GM04503 (cell line): ENCODE measurements at places on chromosomes 4 and X.

DNA sequence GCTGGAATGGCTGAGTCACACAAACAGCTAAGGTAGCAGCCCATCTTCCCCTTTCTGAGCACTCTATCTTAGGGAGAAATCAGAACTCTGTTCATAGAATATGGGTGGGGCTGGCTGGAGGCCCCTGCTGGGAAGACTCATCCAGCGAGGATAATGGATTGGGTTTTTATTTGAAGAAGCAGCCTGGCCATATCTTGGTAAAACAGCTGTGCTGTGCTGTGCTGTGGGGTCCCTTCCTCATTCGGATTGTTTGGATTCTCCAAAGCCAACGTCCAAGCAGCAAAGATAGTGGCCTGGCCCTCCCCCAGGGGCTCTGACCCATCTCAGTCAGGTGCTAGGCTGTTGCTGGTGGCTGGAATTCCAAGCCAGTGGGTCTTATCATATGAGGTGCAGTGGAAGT lies 63.8 kb downstream of the ZNF718 start:
- DNase-seq: no peak

DNA sequence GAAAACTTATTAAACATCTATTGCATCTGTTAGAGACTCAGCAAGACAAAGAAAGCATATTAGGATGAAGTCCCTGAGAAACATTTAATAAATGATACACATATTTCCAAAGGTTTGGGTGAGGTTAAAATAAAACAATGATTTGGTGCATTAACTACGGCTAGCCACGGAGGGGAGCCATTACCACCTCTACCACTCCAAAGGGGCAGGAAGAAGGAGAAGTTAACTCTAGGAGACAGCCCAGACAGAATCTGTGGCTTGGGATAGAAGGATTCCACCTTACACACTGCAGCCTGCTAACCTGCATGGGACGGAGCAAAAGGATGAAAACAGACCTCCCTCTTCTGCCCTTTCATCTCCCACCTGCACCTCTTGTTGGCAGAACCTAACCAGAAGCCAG lies 189.1 kb upstream of the C1QTNF7 start:
- no peak for DNase-seq

GRCh38 chr4:57462843-57463242 lies 352.7 kb upstream of the IGFBP7 start:
- DNase-seq: no peak

GRCh38 chr4:121758925-121759568 lies 5.9 kb downstream of the SMIM43 start:
- DNase-seq: no peak

GRCh38 chr4:5383191-5383980 lies 325.0 kb downstream of the EVC2 start:
- no peak for DNase-seq

GRCh38 chr4:147078875-147079658 lies 133.4 kb upstream of the TTC29 start:
- DNase-seq: no peak

GRCh38 chrX:16589826-16590225 lies 60.1 kb upstream of the S100G start:
- DNase-seq: no peak

DNA sequence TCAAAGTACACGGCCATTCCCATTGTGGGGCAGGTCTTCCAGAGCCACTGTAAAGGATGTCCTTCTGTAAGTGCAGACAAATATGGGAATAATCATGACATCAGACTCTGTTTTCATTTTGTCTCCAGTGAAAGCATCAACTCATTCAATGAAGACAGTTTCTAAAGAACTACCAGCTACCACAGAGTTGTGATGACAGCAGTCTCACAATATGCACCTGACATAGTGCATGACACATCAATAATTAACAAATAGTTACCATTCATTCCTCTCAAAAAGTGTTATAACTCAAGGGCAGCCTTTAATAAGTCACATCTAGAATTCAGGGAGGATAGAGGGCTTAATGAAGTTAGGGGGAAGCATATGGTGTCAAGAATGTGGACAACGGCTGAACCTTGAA lies 20.2 kb downstream of the MTTP start:
- DNase-seq: no peak

GRCh38 chr4:169663402-169663801 lies 43.0 kb downstream of the CLCN3 start:
- no peak for DNase-seq

- no peak for DNase-seq
Observed at GRCh38 chr4:25367004-25367621, 9.9 kb upstream of the ANAPC4 start.

GRCh38 chr4:153773236-153773690 lies 13.4 kb upstream of the RNF175 start:
- no peak for DNase-seq

DNA sequence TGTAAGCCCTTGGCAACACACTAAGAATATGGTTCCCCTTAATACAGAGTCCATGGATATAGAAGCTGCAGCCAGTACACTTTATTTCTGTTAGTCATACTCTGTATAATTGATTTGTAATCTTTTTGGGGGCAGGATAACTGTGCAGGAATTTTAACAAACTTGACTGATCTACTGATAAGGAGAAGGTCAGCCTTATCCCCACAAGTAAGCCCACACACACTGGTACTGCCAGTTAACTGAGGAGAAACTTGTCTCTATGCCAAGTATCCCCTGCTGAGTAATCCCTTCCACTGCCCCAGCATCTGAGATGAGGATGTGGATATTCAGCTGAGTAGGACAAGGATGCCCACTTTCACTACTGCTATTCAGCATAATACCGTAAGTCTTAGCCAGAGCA lies 154.9 kb upstream of the CXXC4 start:
- no peak for DNase-seq

GRCh38 chr4:176538217-176538925 lies 218.6 kb downstream of the SPCS3 start:
- DNase-seq: peak; percentile 82

DNA sequence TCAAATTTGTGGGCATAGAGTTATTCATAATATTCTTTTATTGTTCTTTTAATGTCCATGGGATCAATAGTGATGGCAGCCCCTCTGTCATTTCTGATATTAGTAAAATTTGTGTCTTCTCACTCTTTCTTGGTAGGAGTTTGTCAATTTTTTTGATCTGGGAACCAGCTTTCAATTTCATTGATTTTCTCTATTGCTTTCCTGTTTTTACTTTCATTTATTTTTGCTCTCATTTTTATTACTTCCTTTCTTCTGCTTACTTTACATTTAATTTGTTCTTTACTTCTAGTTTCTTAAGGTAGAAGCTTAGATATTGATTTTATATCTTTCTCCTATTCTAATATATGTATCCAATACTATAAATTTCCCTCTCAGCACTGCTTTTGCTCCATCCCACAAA lies 40.7 kb downstream of the AWAT2 start:
- no peak for DNase-seq

- DNase-seq: no peak
Observed at GRCh38 chr4:153143527-153144348, 60.5 kb upstream of the TRIM2 start.

GRCh38 chr4:76712564-76712963 lies 185.4 kb downstream of the SOWAHB start:
- DNase-seq: no peak

- DNase-seq: no peak
Observed at GRCh38 chr4:27819246-27819645, 958.6 kb downstream of the STIM2 start.

DNA sequence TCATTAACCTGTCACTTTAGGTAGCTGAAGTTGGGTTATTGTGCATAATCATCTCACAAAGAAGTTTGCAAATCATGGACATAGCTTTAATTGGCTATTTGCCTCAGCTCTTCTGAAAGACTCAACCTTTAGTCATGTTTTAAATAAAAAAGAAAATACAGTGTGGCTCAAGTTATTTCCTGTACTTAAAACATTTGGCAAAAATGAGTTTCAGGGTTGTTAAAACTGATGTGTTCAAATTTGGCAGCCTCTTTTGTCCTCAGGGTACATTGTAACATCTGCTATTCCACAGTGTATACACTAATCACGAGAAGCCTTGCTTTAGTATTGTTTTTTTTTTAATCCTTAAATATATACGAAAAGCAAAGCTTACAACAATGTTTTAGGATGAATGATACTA lies 31.5 kb upstream of the HPGD start:
- peak; percentile 21 for DNase-seq

DNA sequence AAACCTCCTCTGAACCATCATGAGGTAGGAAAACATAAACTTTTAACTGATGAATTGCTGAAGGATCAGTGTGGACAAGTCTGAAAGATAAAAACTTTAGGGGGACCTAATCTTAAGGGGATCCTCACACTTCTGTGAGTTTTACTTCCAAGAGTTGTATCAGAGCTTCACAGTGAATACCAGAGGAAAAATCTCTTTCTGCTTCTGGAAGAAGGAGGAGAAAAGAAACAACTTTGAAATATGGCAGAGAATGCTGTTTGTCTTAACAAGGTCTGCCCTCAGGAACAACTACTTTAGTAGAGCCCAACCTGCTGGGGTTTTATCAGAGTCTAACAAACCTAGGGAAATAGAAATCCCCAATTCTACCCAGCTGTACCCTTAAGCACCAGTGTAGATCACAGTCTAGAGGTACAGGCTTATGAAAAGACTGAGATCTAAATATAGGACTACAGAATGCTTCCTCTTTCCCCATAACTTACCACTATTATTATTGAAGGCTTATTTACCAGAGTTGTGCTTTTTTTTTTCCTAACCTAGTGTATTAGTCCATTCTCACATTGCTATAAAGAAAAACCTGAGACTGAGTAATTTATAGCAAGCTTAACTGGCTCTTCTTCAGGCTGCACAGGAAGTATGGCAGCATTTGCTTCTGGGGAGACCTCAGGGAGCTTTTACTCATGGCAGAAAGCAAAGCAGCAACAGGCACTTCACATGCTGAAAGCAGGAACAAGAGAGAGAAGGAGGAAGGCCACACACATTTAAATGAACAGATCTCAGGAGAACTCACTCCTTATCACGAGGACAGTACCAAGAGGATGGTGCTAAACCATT lies 167.9 kb downstream of the CAMK2D start:
- DNase-seq: no peak

DNA sequence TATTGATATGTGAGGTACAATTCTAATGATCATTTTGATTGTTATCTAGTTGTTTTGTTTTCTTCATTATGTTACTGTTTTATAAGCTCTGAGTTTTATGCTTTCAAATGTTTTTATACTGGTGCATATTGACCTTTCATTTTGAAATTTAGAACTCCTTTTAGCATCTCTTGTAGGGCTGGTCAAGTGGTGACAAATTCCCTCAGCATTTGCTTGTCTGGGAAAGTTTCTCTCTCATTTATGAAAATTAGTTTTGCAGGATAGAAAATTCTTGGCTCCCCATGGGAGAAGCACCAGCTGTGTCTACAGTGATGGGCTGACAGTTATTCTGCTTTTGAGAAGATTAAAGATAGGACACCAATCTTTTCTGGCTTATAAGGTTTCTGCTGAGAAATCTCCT lies 105.3 kb upstream of the SPRY1 start:
- no peak for DNase-seq

- no peak for DNase-seq
Observed at GRCh38 chrX:66018585-66019309, 21.1 kb downstream of the VSIG4 start.

DNA sequence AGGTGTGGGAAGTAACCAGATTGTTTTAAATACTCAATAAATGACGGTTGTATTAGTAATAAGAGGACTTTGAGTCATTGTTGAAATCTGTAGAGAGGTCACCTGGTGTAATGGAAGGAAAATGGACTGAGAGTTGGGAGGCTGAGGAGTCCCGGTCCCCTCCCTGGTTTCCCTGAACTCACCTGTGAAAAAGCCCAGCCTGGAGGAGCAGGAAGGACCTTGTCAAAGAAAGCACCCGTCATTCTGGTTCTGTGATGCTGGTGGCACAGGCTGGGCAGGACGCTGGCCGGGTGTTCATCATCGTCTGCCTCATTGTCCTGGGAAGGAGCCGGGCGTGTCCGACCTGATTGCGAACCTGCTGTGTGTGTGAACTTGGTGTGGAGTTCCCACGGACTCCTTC lies 70.8 kb downstream of the SORCS2 start:
- DNase-seq: no peak

GRCh38 chr4:53928825-53929224 lies 135.6 kb downstream of the CHIC2 start:
- no peak for DNase-seq

- no peak for DNase-seq
Observed at GRCh38 chr4:54139332-54139731, 39.4 kb downstream of the GSX2 start.

DNA sequence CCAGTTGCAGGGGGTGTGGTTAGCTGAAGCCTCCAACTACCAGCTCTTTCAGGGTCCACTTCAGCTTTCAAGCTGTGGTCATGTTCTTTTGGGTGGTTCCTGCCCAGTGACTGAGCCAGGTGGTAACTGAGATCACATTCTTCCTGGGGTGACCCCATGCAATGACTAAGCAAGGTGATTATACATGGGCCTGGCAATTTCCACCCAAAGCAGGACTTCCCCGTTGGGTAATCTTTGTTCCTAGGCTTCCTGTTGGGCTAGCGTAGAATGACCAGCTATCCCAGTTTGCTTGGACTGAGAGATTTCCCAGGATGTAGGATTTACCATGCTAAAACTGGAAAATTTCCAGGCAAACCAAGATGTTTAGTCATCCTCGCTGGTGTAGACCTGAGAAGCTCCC lies 18.4 kb upstream of the MAGEB17 start:
- no peak for DNase-seq

GRCh38 chr4:13750594-13750993 lies 123.1 kb upstream of the BOD1L1 start:
- no peak for DNase-seq

DNA sequence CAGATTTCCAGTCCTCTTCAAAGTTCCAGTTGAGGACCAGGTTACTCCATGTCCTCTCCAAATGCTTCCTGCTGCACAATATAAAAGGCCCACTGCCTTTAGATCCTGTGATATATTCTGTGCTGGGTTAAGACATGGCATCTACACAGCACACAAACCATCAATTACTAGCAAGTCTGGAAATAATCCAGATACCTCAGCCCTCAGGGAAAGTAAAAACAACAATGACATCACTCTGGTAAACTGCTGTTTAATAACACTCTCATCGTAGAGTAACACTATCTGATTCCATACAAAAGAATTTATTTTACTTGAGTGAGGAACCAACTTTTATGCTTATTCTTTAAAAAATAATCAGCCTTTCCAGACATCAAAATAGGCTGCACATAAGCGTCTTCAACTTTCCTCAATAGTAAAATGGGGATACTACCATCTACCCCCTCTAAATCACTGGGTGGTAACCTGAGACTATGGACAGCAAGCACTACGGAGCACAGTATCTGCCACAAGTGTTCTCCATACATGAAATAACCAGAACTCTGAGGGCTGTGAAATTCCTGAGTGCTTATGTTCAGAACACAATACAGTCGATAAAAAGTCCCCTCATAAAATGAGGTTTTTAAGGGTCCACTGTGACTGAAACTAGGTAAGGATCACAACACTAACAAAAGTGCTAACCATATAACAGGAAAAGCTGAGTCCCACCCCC lies 53.4 kb downstream of the ABCG2 start:
- DNase-seq: peak; percentile 25

GRCh38 chrX:138150709-138151108 lies 560.8 kb downstream of the FGF13 start:
- no peak for DNase-seq
